ENCODE measurements at places on chromosomes 13 and 19. TPM values are rescaled to one million over a fixed set of nuclear protein-coding genes. Genes with fewer than 3 reads are reported as not detected.
A peak's percentile ranks its signal among the peaks of the same experiment; 100 is the strongest.

GRCh38 chr13:37277435-37278144, 172.1 kb upstream of the CSNK1A1L start:
- no peak overlapping the region for H3K27ac ChIP-seq
- no peak for DNase-seq
- H3K4me1 ChIP-seq: no peaks in the 10 kb centered on the region
- no peaks in the 10 kb centered on the region for H3K27me3 ChIP-seq

GRCh38 chr19:51808333-51808986, 13.5 kb downstream of the FPR3 start:
- DNase-seq: no peak
- H3K36me3 ChIP-seq: no peaks in the 10 kb centered on the region
- no peak overlapping the region for H3K27ac ChIP-seq
- no peaks in the 10 kb centered on the region for H3K4me1 ChIP-seq

GRCh38 chr13:102401265-102401664, 583 bp downstream of the FGF14 start:
- H3K4me3 ChIP-seq: peak overlapping the region; percentile 60
- H3K27me3 ChIP-seq: peaks cover 51% of the 10 kb centered on the region
- H3K27ac ChIP-seq: no peak overlapping the region
- H3K4me1 ChIP-seq: peaks cover 28% of the 10 kb centered on the region
- no peaks in the 10 kb centered on the region for H3K36me3 ChIP-seq

DNA sequence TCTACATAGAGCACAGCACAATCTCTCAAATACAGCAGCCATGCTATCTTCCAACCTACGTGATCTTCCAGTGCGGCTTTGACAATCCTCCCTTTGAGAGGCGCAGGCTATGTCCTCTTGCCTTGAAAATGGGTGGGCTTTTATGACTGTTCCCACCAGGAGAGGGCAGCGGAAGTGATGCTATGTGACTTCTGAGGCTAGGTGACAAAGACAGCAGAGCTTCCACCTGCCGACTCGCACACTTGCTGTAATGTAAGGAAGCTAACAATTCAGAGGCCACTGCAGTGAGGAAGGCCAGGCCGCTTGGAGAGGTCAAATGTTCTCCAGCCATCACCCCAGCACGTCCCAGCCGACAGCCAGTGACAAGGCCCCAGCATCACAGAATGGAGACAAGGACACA, 65.8 kb downstream of the MRPL57 start:
- H3K27ac ChIP-seq: no peak overlapping the region
- no peak overlapping the region for H3K4me3 ChIP-seq
- H3K36me3 ChIP-seq: no peaks in the 10 kb centered on the region
- peaks cover 9% of the 10 kb centered on the region for H3K4me1 ChIP-seq

- no peaks in the 10 kb centered on the region for H3K36me3 ChIP-seq
- no peak for DNase-seq
- peaks cover 78% of the 10 kb centered on the region for H3K27me3 ChIP-seq
- peaks cover 7% of the 10 kb centered on the region for H3K4me1 ChIP-seq
- no peak overlapping the region for H3K27ac ChIP-seq
- H3K4me3 ChIP-seq: peak overlapping the region; percentile 19
These were observed 9.1 kb downstream of the CDX2 start for GRCh38 chr13:27959976-27960361.

- DNase-seq: no peak
- H3K27me3 ChIP-seq: no peaks in the 10 kb centered on the region
- no peaks in the 10 kb centered on the region for H3K4me1 ChIP-seq
- no peak overlapping the region for H3K27ac ChIP-seq
- no peak overlapping the region for H3K4me3 ChIP-seq
These were observed 29.4 kb upstream of the TFDP1 start for GRCh38 chr13:113555141-113555540.

GRCh38 chr19:292281-292884, 1.2 kb upstream of the PLPP2 start:
- H3K27me3 ChIP-seq: peaks cover 35% of the 10 kb centered on the region
- DNase-seq: no peak
- H3K36me3 ChIP-seq: no peaks in the 10 kb centered on the region
- H3K4me3 ChIP-seq: no peak overlapping the region

DNA sequence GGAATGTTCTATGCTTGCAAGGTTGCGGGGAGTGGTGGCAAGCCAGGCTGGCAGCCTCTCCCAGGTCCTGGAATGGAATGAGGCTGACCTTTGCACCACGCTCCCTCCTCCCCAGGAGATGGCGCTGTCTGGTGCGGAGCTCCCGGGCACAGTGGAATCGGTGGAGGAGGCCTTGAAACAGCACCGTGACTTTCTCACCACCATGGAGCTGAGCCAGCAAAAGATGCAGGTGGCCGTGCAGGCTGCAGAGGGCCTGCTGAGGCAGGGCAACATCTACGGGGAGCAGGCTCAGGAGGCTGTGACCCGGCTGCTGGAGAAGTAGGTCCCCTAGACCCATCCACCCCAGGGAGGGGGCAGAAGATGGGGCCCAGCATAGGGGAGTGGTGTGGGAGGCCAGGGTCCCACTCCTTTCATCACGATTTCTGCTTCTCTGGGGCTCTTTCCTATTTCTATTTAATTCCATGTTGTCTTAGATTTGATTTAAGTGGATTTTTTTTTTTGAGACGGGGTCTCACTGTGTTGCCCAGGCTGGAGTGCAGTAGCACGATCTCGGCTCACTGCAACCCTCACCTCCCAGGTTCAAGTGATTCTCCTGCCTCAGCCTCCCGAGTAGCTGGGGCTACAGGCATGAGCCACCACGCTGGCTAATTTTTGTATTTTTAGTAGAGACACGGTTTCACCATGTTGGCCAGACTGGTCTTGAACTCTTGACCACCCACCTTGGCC, 53.2 kb upstream of the SHKBP1 start:
- peaks cover 24% of the 10 kb centered on the region for H3K27me3 ChIP-seq
- no peak overlapping the region for H3K27ac ChIP-seq
- peaks cover 3% of the 10 kb centered on the region for H3K4me1 ChIP-seq
- no peak overlapping the region for H3K4me3 ChIP-seq

GRCh38 chr19:54158812-54159351, 639 bp downstream of the LENG1 start:
- peak overlapping the region; percentile 98 for H3K27ac ChIP-seq
- peak overlapping the region; percentile 94 for H3K4me3 ChIP-seq
- H3K4me1 ChIP-seq: peaks cover 69% of the 10 kb centered on the region
- peaks cover 38% of the 10 kb centered on the region for H3K36me3 ChIP-seq

GRCh38 chr13:72379581-72379980, 347.8 kb downstream of the MZT1 start:
- no peak for DNase-seq
- no peaks in the 10 kb centered on the region for H3K27me3 ChIP-seq
- no peaks in the 10 kb centered on the region for H3K36me3 ChIP-seq
- H3K27ac ChIP-seq: no peak overlapping the region

DNA sequence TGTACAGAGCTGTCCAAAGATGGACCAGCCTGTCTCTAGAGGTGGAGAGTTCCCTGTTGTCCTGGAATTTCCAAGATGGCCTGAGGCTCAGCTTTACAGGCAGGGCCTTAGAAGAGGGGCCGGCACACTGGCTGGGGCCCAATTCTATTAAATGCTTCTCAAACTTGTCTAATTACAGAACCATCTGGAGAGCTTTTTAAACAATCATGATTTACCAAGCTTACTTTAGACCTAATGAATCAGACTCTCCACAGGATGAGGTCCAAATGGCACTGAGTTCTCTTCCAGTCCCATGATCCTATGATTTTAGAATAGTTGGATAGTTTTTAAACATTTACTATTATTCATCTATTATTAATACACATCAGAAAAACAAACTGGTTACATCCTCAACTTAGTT, 123.5 kb downstream of the DNAJC3 start:
- H3K4me1 ChIP-seq: no peaks in the 10 kb centered on the region
- H3K36me3 ChIP-seq: no peaks in the 10 kb centered on the region
- H3K27me3 ChIP-seq: peaks cover 8% of the 10 kb centered on the region
- DNase-seq: no peak

- DNase-seq: no peak
- H3K4me1 ChIP-seq: peaks cover 2% of the 10 kb centered on the region
- peaks cover 32% of the 10 kb centered on the region for H3K36me3 ChIP-seq
These were observed 42.4 kb downstream of the ZC3H13 start for GRCh38 chr13:46010148-46010547.

GRCh38 chr13:112837371-112838037, 131.5 kb upstream of the MCF2L start:
- H3K4me1 ChIP-seq: peaks cover 2% of the 10 kb centered on the region
- peaks cover 36% of the 10 kb centered on the region for H3K36me3 ChIP-seq
- H3K4me3 ChIP-seq: no peak overlapping the region
- no peaks in the 10 kb centered on the region for H3K27me3 ChIP-seq

- H3K27me3 ChIP-seq: no peaks in the 10 kb centered on the region
- no peaks in the 10 kb centered on the region for H3K4me1 ChIP-seq
- no peak for DNase-seq
- H3K27ac ChIP-seq: no peak overlapping the region
- H3K4me3 ChIP-seq: no peak overlapping the region
These were observed 47.9 kb downstream of the ZNF99 start for GRCh38 chr19:22735911-22736645.

- H3K4me3 ChIP-seq: no peak overlapping the region
- H3K4me1 ChIP-seq: peaks cover 16% of the 10 kb centered on the region
- no peaks in the 10 kb centered on the region for H3K27me3 ChIP-seq
- no peaks in the 10 kb centered on the region for H3K36me3 ChIP-seq
These were observed 36.2 kb upstream of the RBM26 start for GRCh38 chr13:79442221-79442620.

DNA sequence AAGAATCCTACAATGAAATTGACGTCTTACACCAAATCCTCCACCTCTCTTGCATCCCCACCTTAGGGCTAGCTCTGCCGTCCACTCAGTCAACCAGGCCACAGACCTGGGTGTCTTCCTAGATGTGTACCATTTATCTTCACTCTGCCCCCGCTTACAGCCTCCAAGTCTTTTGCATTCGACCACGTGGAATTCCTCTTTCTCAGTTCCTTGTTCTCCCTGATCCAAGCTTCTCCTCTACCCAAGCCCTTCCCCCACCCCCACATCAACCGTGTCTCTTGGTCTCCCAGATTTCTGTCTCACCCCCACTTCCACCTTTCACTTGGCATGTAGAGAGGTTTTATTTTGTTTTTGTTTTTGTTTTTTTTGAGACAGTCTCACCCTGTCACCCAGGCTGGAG, 1.2 kb upstream of the DMWD start:
- DNase-seq: no peak
- H3K4me3 ChIP-seq: no peak overlapping the region
- H3K27me3 ChIP-seq: peaks cover 54% of the 10 kb centered on the region
- H3K27ac ChIP-seq: no peak overlapping the region
- H3K4me1 ChIP-seq: peaks cover 39% of the 10 kb centered on the region

DNA sequence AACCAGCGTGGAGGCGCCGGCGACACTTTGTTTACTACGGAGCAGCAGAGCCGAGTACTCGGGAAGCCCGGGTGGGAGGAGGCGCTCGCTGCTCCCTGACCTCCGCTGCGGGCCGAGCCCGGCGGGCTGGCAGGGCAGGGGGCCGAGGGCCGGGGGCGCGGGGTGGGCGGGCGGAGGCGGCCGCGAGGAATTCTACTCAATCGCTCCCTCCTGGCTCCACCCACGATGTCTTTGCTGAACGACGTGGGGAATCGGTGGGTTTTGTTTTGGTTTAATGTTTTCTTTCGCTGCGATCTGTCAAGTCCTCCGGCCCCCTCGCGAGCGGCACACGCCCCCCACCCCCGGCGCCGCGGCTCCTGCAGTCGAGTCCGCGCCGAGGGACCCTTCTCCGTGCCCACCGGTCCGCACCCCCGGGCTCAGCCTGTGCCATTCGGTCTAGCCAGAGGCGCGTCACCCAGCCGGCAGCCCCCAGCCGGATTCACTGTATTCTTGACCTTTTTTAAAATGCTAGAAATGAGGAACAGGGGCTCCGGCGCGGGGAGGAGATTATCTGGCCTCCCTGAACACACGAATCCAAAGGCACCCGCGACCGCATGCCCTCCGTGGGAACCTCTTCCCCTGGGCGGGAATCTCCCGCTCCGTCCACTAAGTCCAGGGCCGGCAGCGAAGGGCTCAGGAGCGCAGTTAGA, 636 bp upstream of the FOXO1 start:
- peak overlapping the region; percentile 78 for H3K27ac ChIP-seq
- peaks cover 7% of the 10 kb centered on the region for H3K36me3 ChIP-seq
- peaks cover 36% of the 10 kb centered on the region for H3K4me1 ChIP-seq
- no peak for DNase-seq

Gene RELB
- total RNA-seq: 33.5 TPM

Gene TYROBP
- 0.58 TPM for total RNA-seq

Gene PSG6
- not detected for total RNA-seq

Gene IZUMO4
- total RNA-seq: 10.3 TPM

Gene NCCRP1
- total RNA-seq: not detected

Gene SELENOV
- total RNA-seq: not detected

Measured in activated CD4-positive, alpha-beta memory T cell treated with anti-CD3 and anti-CD28 coated beads, Interleukin-2, amount 10 ng/mL, durations not matched to agents 7 days and 5 days (primary cell).